ENCODE measurements at places on chromosomes 12 and 14. TPM values are rescaled to one million over a fixed set of nuclear protein-coding genes. Genes with fewer than 3 reads are reported as not detected.
A peak's percentile ranks its signal among the peaks of the same experiment; 100 is the strongest.

- DNase-seq, result peak; percentile 57
Measured at GRCh38 chr14:102316338-102316742, 3.2 kb upstream of the ZNF839 start.

GRCh38 chr12:62158461-62159360 lies 101.5 kb upstream of the USP15 start:
- no peak for DNase-seq

GRCh38 chr12:93762912-93763553 lies 85.9 kb downstream of the CRADD start:
- DNase-seq, result no peak

GRCh38 chr12:95231190-95231589 lies 13.6 kb downstream of the VEZT start:
- no peak for DNase-seq

The PNMA1 gene
- total RNA-seq, result 36.6 TPM

GRCh38 chr14:81535396-81536164 lies 1.9 kb upstream of the SEL1L start:
- DNase-seq, result no peak

DNA sequence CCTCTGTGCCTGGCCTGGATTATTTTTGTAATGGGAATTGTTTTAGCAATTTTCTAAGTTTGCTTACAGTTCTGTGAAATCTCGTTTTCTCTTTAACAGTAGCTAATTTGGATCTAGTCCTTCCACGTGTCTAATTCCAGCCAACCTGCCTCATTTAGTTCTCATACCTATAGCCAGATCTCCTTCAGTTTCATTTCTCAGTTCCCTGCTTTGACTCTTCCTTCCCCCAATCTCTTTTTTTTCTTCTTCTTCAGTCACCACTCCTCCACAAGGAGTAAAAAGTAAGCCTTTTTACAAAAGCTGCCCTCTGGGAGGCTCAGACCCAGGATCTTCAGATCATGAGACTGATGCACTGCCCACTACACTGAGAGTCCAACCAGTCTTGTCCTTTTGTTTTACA lies 1.4 kb downstream of the THTPA start:
- no peak for DNase-seq

- peak; percentile 44 for DNase-seq
Measured at GRCh38 chr12:92539976-92540781, 162.6 kb upstream of the PLEKHG7 start.

- peak; percentile 78 for DNase-seq
Measured at GRCh38 chr12:22543246-22544037, 900 bp downstream of the C2CD5 start.

DNA sequence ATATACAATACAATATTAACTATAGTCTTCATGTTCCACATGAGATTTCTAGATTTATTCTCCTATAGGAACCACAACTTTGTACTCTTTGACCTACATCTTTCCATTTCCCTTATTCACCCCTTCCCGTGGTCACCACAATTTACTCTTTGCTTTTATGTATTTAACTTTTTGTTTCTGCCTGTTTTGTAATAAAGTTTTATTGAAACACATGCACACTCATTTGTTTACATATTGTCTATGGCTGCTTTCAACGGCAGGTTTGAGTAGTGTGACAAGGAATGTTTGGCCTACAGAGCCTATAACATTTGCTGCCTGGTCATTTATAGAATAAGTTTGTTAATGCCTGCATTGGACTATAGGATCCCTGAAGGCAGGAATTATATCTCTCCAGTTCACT lies 231.1 kb downstream of the CRADD start:
- no peak for DNase-seq

DNA sequence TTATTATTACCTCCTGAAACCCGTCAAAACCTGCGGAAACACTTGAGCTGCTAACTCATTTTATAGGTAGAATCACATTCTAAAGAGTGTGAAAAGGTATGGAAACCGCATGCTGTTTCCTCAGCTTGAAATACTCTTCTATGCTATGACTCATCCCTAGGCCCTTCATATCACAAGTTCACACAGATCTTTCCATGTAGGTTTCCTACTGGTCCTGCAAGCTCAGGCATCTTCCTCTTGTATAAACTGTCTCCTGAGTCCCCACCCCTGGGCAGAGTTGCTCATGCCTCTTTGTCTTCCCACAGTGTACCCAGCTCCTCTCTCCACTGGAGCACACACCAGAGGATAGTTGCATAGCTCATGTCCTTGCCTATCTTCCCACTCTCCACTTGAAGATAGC lies 84.7 kb downstream of the CMAS start:
- no peak for DNase-seq

The RNASE2 gene
- not detected for total RNA-seq

DNA sequence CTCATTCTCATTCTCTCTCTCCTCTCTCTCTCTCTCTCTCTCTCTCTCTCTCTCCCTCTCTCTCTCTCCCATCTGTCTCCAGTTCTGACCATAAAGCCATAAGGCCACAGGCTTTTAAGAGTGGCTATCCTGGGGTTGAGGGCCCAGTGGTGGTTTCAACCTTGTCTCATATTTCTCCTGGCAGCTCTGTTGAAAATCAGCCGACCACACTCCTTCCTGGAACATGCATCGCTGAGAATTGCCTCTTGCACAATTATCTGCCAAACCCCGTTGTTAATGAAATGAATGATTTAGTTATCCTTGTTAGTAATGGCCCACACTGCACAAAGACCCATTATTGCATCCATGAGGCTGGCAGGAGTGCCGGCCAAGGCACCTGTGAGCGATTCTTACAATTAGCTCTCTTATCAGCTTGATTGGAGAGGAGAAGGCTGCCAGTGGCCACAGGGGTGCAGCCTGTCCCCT lies 30.4 kb upstream of the KCNA5 start:
- no peak for DNase-seq

GRCh38 chr12:53191096-53191884 lies 10.6 kb upstream of the CSAD start:
- DNase-seq, result no peak

The TMEM63C gene
- total RNA-seq, result 0.14 TPM

DNA sequence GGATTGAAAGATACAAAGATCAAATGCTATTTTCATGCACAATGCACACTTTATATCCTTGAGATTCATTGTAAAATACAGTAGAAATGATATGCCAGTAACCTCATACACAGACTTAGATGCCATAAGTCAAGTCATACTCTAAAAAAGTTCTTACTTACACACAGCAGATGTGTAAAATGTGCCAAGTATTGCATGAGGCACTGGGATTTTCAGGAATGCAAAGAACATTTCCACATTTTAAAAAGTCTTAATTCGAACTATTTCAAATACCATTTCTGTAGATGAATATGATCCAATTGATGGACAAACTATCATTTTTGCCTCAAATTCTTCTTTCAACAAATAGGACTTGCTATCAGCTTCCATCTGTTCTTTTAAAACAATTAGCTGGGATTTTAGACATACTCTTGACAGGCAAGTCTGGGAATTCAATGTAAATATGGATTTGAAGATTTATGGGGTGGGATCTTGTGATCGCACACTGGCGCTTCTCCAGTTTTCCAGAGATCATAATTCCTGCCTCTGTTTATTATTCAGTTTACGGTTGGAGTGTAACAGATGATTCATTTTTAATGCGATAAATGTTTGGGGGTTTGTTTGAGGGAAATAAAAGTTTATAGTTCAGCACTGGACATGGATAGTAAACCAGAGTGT lies 183.8 kb downstream of the PAX9 start:
- no peak for DNase-seq

- no peak for DNase-seq
Measured at GRCh38 chr12:1217191-1217949, 226.3 kb downstream of the ERC1 start.

DNA sequence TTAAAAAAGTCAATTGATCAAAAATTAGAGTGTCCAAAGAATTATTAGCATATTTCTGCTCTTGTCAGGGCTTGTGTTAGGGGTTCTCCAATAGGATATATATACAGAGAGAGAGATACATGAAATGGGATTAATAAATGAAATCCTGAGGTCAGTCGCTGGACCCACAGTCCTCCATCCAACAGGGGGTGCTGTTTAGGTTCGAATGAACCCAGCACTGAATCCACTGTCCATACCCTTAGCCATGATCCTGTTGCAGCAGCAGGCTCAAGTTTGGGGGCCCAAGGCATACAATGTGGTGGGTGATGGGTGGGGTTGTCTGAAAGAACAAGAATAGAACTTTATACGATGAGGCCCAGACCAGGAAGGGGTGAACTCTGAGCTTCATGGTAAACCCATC lies 780 bp upstream of the MYO1H start:
- DNase-seq, result peak; percentile 42

The LGR5 gene
- not detected for total RNA-seq

- DNase-seq, result no peak
Measured at GRCh38 chr14:61430066-61430757, 108.8 kb downstream of the PRKCH start.

DNA sequence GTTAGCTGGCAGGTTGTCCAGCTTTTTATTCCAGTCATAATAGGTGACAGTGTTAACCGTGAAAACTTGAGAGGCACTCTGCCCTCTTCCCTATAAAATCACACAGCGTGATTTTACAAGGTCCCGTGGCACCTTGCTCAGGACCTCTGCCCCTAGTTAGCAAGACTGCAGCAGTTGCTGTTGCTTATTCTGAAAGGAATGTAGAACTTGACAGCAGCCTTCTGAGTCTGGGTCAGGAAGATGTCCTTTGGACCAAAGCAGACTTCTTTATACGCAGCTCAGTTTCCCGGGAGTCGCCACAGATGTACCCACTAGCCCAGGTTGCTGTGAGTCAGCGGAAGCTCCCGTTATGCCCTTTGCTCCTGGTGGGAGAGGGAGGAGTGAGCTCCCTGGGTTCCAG lies 13.2 kb downstream of the PRKAB1 start:
- DNase-seq, result no peak

The MIP gene
- not detected for total RNA-seq

DNA sequence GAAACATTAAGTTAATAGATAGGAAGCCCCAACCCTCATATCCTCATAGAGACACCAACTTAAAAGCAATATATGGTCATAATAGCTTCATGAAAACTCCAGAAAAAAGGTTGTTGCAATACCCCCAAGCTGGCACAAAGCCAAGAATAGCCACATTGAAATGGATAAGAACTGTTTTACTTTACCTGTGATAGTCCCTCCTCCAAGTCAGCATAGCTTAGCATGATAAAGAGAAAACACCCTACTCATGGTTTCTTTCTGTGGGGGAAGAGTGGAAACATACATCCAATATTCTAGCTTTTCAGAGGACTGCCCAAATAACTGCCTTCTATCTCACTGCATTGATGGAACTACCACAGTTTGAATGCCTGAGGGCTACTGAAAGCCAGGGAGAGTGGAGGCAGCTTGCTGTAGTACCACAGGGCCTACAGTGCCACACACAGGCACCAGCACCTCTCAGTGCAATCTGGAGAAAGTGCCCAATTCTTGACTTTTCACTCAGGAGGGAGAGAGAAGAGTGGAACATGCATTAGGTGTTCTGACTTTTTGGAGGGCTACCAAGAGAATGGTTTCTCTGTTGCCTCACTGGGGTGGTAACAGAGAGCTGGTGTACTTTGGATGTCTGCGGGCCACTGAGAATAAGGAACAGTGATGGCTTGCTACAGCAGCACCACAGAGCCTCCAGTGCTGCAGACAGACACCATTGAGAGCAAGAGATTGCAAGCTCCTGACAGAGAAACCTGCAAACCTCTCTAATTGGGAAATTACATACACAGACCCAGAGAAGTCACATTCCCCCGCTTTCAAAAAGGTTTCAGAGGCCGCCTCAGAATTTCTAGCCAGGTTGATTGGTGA lies 157.1 kb upstream of the GARIN2 start:
- DNase-seq, result no peak

The DCN gene
- total RNA-seq, result not detected

- DNase-seq, result no peak
Measured at GRCh38 chr14:85391892-85392291, 138.1 kb upstream of the FLRT2 start.

The B3GNT4 gene
- 0.76 TPM for total RNA-seq

DNA sequence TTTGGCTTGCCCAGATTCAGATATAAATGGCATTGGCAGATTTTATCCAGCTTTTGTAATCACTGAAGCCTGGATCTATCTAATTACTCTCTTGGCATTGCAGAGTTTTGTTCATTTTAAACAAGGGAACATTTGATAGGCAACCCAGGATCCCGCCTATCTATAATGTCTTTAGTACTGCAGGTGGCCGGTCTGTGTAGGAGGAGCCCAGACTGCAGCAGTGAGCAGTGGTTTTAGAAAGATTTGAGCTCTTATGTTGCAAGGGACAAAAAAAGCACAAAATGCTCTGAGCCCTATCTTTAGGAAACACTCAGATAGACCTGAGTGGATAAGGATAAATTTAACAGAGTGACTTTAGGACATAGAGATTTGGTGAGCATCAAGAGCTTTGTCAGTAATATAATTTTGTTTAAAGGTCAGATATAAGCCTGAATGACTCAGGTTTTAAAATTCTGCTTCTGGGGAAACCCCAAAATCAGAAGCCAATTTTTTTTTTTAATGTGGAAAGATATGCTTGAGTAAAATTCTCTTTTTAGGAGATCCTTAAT lies 165.5 kb downstream of the SLC5A8 start:
- no peak for DNase-seq

DNA sequence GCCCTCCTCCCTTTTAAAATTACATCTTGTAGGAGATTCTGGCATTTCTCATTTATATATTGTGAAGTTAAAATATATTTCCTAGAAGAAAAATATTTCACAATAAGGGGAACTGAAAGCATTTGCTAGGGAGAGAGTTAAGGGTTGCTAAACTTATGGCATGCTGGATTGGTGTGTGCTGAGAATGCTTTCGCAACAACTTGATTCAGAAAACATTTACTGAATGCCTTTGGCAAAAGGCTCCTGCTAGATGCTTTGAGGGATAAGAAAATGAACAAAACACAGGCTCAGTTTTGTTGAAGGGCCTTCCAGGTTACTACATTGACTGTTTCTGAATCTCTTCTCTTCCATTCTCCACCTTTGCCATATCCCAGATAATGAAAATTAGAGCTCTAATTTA lies 67.5 kb downstream of the DIP2B start:
- DNase-seq, result no peak

GRCh38 chr12:122199484-122200355 lies 3.8 kb upstream of the B3GNT4 start:
- DNase-seq, result no peak

DNA sequence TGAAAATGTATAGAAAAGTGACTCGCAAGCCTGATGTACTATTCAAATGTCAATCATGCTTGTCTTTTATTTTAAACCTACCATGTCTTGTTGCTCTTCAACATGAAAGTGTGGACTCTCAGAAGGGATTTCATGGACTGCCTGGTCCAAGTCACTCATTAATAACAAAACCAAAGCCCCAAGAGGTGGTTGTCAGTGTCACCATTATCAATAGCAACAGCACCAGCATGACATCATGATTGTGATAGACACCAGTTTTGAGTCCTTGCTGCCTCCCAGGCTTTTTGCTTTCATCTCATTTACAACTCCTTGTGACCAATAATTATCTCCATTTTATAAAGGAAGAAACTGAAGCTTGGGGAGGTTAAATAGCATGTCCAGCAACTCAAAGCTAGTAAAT lies 112.0 kb upstream of the TMPO start:
- no peak for DNase-seq

The AQP5 gene
- not detected for total RNA-seq
